ENCODE measurements at places on chromosomes 1 and 21.

DNA sequence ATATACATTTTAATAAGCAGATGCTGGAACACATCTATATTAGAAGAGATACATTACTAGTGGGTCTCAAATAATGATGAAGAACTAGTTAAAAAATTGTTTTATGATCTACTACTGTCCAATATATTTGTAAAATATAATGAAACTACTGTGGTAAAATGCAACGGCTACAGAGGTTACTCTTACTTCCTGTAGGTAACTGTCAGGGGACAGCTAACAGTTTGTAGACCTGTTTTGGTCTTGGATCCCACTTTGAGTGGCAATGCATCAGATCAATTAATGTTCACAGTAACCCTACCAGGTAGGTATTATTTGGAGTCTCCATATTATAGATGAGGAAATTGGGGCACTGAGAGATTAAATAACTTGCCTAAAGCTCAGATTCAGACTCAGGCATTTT lies 26.7 kb upstream of the MYSM1 start:
- no peak for DNase-seq

GRCh38 chr1:119345398-119345797 lies 23.2 kb upstream of the HAO2 start:
- DNase-seq, result no peak

- no peak for DNase-seq
Observed at GRCh38 chr1:74717626-74718025, 15.2 kb downstream of the CRYZ start.

DNA sequence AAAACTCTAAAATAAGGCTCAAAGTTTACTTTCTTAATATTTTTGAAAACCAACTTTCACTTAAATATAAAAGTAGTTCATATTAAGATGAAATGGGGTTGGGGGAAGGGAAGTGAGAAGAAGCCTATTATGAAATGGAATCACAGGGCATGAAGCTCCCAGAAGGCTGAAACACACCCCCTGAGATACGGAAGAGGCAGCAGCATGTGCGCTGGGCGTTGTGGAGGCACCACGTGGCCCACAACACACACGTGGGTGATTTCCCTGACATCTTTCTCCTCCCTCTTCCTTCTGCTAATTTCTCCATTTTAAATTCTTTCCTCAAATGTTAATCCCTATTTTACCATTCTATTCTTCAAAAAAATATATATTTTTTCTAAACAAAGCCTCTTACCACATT lies 35.6 kb upstream of the SEC16B start:
- DNase-seq, result no peak

DNA sequence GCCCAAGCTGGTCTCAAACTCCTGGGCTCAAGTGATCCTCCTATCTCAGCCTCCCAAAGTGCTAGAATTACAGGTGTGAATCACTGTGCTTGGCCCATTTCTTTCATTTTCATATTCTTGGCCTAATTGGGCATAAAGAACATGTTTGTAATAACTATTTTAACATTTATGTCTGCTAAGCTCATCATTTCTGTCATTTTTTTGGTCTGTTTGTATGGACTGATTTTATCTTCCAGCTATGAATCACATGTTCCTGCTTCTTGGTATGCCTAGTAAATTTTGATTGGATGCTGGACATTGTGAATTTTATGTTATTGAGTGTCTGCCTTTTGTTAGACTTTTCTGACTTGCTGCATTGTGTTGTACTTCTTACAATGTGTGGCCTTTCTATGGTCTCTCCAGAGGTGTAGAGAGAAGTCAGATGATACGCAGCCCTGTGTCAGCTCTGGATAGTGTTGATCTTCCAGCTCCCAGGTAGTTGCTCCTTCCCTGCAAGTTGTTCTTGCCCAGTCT lies 39.0 kb upstream of the PPM1J start:
- DNase-seq, result no peak

DNA sequence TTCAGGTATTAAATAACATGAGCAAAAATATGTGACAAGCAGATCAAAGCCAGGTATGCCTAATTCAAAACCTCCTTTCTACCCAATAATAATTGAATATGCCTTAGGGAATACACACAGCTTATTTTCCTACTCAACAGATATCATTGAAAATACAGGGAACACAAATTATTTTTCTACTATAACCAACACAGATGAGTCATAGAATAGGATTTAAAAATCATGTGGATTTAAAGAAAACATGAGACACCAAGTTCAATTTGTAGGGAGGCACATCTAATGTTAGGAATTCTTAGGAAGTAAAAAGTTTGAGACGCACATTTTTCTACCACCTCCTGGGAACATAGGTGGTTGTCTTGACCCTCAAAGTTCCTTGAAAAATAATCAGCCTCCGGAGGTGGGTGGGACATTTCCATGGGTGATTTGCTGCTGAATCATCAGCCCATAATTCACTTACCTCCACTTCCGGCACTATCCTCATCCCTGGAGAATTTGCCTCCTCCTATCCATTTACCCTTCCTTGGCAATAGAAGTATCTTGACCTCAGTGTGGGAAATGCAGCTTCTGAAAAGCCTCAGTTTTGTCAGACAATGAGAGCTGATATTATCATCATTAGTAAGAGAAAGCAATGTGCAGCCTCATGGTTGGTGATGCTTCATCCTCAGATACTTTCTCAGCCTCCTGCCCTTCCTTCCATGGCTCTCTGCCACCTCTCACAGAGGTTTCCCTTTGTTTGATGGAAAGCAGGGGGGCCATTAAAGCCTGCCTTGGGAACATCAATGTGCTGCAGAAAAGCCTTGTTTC lies 33.5 kb upstream of the RGS4 start:
- no peak for DNase-seq

GRCh38 chr1:28056129-28056925 lies 32.1 kb downstream of the EYA3 start:
- DNase-seq, result peak; percentile 19

DNA sequence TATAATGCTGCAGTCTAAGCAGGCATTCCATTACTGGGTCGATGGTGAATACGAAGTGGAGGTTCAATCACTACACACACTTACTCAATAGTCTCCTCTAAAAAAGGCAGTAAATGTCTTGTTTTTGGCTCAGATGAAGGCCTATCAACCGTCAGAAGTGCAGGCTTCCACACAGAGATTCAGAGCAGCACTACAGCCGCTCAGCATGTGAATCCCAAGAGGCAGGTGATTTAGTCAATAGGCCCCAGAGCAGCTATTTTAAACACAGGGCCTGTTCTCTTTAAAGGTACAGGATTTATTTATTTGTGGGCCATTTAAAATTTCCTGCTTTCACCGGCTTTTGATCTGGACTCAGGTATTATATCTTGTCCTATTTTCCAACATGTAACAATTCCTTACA lies 293.7 kb downstream of the RGS7 start:
- DNase-seq, result no peak

GRCh38 chr1:92536980-92537884 lies 50.5 kb upstream of the GFI1 start:
- DNase-seq, result no peak

- DNase-seq, result no peak
Observed at GRCh38 chr1:152796421-152796820, at the start of gene LCE1D. TSS of gene LCE1D (plus strand) at chr1:152796721. CDS start at chr1:152797795, 1,074 bp downstream.

- no peak for DNase-seq
Observed at GRCh38 chr1:2878591-2878990, 77.1 kb upstream of the TTC34 start.

GRCh38 chr1:52627028-52627427 lies 5.9 kb upstream of the SHISAL2A start:
- no peak for DNase-seq

GRCh38 chr1:88661951-88662699 lies 21.9 kb upstream of the PKN2 start:
- DNase-seq, result no peak

DNA sequence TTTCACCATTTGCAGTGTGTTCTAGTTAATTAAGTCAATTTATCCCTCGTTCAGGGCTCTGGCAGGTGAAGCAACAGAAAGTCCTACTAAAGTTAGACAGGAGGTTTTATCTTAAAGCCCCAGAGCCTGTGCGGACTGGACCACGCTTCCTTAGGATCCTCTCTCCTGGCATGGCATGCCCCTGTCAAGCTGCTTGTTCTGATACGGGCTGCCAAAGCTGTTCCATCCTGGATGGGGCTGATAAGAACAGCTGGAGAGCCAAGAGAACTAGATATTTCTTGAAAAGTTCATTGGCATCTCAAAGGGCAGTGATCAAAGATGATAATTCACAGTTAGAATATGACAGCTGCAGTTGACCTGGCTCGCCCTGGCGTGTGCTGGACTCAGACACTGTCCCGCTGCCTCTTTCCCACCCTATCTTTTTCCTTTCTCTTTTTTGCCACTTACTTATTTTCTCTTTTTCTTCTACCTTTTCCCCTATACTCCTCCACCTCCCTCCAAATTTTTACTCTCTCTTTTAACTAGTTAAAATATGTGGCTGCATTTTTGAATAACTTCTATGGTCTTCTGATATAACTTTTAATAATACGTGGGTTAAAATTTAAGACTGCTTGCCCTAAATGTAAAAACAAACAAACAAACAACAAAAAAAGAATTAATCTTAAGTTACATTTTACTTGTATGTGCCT lies 96.7 kb downstream of the ABCA4 start:
- DNase-seq, result no peak

DNA sequence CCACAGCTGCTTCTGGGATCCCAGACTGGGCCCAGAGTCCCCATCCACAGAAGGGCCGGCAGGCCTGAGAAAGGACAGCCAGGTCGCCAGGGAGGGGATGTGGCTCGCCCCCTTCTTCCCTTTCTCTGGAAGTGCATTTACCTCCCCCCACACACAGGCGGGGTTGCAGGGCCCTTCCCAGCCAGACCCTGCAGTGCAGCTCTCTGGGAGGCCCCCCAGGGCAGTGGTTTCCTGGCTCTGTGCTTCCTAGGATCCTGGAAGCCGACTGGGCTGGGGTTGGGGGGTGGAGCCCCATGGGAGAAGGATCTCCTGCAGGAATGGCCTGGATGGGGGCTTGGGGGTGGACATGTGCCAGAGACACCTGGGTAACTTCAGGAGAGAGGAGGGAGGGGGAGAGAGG lies 4.2 kb upstream of the COL6A1 start:
- DNase-seq, result no peak

GRCh38 chr1:200172311-200172710 lies 144.8 kb downstream of the NR5A2 start:
- no peak for DNase-seq

GRCh38 chr1:212161231-212161781 lies 123.9 kb upstream of the PPP2R5A start:
- no peak for DNase-seq

DNA sequence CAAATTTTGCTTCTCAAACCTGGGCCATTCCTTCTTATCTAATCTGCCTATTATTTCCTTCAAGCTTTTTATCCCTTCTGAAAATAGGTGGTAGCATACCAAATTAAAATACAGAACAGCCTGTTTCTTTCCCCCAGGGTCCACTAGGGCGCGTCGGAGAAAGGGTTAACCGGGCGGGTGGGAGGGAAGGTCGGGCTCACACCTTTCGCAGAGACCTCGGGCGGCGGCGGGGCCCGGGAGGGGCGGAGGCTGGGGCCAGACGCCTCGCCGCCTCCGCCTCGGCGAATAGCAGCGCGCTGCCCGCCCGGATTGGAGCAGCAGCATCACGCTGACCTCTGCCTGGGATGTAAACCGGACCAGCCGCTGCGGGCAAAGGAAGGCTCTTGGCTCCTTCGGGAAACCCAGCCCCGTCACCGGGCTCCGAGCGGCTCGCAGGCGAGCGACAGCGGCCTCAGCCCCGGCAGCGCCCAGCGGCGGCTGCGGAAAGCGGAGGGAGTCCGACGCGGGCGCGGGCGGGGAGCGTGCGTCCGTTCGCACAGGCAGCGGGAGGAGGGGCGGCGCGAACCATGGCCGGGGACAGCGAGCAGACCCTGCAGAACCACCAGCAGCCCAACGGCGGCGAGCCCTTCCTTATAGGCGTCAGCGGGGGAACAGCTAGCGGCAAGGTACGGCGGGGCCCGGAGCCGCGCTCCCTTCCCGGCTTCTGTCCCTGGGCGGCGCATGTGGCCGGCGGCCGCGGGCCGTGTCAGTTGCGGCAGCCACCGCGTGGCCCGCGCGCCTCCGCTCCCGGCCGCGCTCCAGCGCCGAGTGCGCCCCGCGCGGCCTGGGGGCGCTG lies at the start of gene UCK2:
Gene UCK2 (plus strand): TSS at position 347 of the 835 bp plus-strand sequence. CDS start 220 bp downstream, at position 567.
- DNase-seq, result peak; percentile 60

DNA sequence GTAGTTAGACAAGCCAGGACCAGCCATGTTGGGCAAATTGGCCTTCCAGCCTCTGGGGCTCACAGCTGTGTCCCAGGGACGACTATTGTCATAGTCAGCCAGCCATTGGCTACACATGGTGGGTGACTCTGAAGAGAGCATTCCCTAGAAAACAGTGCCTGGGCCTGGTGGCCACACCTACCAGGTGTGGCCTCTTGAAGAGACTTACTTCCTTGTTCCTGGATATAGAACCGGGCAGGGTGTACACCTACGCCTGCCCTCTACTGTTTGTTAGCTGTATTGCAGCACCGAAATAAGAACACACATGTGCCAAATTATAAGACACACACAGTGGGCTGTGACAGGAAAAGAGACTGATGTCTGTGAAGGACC lies 134.6 kb upstream of the ARHGEF16 start:
- DNase-seq, result peak; percentile 29

DNA sequence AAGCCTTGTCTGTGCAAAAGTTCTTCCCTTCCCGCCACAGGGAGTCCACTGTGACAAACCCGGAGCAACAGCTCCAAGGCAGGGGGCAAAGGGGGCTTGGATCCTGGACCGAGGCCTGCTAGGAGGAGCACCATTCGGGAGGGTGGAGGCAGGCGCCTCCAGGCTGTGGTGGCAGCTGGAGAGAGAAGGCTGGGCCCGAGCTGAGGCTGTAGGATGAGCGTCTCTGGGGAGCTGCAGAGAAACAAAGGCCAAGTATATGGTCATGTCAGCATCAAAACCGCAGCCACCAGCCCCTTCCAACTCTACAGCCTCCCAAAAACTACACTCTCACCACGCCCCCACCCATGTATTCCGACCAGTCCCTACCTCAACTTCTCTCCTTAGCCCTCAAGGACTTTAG lies 579 bp downstream of the SH3BP5L start:
- no peak for DNase-seq

- DNase-seq, result no peak
Observed at GRCh38 chr1:78146205-78146771, 100.5 kb downstream of the GIPC2 start.

GRCh38 chr1:15760520-15761211 lies 2.1 kb downstream of the FBLIM1 start:
- DNase-seq, result no peak

- peak; percentile 18 for DNase-seq
Observed at GRCh38 chr1:6212193-6212959, 6.5 kb downstream of the RNF207 start.

Measured in Kasumi-1 (cell line).